ENCODE measurements at places on chromosomes 1 and 21.

GRCh38 chr1:112706505-112707220 is at the start of gene RHOC:
TSS of gene RHOC (minus strand) at chr1:112707127. CDS start at chr1:112703799, 3,328 bp downstream.
- DNase-seq, result peak; percentile 20

DNA sequence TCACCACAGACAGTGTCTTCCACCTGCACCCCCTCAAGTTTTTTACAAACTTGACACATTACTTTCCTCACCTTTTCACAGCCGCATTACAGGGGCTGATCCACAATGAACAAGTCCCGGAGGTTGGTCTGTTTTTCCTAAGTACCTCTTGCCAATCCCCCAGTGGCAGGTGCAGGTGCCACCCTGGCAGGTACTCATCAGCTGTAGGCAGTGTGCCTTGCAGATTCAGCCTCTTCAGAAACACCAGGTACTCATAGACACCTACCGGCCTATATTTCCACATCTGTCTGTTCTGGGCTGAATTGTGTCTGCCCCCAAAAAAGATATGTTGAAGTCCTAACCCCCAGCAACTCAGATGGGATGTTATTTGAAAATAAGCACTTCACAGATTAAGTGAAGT is 81.4 kb upstream of the CNIH3 start:
- DNase-seq, result no peak

GRCh38 chr1:227434808-227435444 is 116.6 kb upstream of the CDC42BPA start:
- no peak for DNase-seq

DNA sequence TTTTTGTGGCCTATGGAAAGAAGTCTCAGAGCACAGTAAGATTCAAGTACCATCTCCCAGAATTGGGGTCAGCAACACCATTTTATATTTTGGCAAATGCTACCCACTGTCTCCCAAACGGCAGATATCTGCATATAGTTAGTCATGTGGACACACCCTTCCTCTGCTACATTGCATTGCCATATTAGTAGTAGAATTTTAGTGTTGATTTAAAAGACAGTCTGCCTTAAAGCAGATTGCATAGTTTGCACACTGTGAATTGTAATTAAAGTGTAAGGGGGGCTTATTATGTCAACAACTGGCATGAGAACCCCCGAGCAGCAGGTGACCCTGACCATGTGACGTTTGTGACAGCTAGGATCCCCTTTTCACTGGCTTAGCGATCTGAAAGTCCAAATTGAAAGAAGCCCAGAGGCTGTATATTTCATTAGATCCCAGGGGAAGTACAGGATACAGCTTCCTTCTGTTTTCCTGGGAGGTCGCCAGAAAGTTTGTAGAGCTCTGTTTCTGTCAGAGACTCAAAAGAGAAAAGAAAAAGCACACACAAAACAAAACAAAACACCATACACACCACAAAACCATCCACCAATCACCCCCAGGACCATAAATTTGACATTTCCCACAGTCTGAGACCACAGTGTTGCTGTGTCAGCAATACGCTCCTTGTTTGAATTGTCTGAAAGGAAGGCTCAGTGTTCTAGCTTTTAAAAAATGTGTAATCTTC is 172.4 kb downstream of the NFIA start:
- DNase-seq, result no peak

DNA sequence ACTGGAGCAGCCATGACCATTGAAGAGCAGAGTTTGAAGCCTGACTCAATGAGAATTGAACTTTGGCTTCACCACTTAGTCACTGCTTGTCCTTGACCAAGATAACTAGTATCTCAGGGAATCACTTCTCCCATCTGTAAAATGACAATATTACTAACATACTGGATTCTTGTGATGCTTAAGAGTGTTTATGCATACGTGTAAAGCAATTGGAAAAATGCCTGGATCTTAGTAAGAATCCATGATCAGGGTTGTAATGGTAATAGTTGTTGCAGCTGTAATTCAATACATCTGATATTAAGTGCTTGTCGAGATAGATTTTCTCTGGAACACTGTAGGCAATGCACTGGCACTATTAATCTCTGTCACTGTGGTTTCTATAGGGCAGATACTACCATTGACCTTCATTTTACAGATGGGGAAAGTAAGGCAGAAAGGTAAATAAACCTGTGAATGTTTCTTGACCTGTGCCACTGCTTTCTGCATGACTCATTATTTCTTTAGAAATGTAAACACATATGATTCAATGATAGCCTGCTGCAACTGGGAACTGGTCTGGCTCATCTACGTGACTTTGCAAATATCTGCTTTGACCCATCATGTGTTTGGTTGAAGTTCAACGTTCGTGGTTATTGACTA is 662.5 kb downstream of the PLA2G4A start:
- DNase-seq, result no peak

DNA sequence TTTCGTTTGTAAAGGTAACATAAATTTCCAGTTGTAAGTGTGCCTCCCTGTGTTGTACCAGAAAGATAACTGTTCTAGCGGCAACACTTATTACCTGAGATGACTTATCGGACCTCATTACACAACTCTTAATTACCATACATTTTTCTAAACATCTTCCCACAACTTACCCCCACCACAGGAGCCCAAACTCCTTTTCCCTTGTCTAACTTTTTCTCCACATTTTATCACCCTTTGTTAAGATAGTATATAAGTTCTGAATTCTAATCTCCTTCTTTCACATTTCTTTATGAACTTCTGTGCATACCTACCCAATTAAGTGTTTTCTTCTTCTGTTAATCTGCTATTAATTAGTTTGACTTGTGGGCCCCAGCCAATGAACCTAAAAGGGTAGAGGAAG is 143.7 kb upstream of the CAMK1G start:
- no peak for DNase-seq

- DNase-seq, result no peak
Measured at GRCh38 chr1:205368478-205368877, 11.8 kb upstream of the KLHDC8A start.

- no peak for DNase-seq
Measured at GRCh38 chr1:232915212-232915611, 35.2 kb upstream of the NTPCR start.

GRCh38 chr1:228093050-228093906 is 9.8 kb downstream of the C1orf35 start:
- no peak for DNase-seq

GRCh38 chr1:56550138-56550858 is 29.1 kb downstream of the PLPP3 start:
- no peak for DNase-seq

DNA sequence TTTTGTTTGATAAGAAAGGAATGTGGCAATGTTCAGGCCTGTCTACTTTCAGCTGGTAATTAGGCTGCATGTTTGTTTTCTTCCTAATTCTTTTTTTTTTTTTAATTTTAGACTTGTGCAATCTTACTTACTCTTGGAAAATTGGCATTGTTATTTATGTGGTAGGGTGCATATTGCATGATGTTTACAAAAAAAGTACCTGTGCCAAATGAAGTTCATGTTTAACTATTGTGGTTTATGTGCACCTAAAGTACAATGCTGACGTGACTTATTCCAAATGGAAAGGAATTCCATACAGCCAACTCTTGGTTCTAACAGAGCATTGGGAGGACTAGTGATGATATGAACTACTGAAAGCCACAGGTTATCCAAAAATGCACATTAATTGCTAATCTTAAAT is 51.0 kb downstream of the KCNK2 start:
- no peak for DNase-seq

DNA sequence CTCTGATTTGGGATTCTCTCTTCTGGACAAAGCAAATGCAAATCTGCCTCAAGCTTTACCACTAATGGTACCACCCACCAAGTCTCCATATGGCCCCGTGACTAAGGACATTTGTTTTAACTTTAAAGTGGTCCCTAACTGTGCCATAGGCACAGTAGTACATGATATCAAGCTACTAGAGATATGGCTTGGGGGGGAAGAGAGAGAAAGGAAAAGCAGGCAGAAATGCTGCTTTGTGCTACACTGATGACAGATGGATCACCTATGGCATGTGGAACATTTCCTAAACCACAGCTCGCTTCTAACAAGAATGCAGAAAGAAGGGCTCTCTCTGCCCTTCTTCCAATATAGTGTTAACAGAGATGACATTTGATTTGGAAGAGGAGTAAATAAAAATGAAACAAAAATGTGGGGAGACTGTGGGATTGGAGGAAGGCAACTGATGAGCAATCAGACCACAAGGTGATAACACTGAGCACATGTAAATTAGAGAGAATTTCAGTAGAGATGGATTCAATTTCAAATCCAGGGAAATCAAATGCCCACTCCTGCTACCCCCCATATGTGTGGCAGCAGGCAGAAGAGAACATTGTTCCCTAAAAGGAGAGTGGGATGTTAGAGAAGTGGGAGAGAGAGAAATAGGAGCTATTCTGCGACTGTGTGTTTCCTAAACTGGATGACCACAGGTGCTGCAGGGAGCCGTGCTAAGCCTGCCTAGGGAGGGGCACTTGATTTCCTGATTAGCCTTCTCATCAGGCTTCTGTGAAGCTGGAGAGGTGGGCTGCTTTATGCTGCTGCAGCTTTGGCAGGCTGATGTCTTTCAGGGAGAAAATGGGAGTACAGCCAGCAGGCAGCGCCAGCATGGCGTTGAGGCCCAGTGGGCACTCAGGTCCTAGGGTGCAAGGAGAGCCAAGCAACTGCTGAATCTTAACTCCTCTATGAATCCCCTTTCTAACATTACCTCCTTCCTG is 75.3 kb downstream of the ZNF648 start:
- DNase-seq, result no peak

GRCh38 chr1:219533280-219533679 is 79.6 kb downstream of the ZC3H11B start:
- DNase-seq, result no peak
